Activated CD8-positive, alpha-beta memory T cell treated with anti-CD3 and anti-CD28 coated beads for 1 hour (primary cell): ENCODE measurements at places on chromosomes 3 and 15.

DNA sequence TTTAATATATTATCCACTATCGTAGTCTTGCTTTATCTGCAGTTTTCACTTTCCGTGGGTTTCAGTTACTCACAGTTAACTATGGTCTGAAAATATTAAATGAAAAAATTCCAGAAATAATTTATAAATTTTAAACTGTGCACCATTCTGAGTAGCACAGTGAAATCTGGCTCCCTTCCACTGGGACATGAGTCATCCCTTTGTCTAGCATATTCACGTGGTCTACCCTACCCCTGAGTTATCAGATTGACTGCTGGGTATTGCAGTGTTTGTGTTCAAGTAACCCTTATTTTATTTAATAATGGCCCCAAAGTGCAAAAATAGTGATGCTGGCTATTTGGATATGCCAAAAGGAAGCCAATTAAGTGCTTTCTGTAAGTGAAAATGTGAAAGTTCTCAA is 539.5 kb upstream of the AGTR1 start:
- no peak for DNase-seq

DNA sequence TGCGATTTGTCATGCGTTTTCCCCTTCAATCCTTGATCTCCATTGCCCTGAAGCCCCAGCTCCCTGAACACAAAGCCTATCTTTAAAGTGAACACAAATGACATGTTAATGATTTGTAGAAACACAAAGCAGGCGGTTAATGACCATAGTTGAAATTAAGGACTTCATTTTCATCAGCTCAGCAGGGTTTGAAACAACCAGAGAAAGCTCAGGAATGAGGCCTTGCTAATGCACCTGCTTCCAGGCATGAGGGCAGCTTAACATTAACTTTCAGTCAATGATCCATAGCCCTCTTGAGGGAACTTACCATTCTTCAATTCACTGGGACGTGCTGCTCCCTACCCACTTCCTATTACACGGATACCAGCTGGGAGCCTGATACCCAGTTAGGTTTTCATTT is 427.2 kb upstream of the CBLB start:
- no peak for DNase-seq

- no peak for DNase-seq
Observed at GRCh38 chr15:76866716-76867321, 38.3 kb downstream of the SCAPER start.

GRCh38 chr15:90742087-90742486 is 24.9 kb downstream of the BLM start:
- DNase-seq: no peak

DNA sequence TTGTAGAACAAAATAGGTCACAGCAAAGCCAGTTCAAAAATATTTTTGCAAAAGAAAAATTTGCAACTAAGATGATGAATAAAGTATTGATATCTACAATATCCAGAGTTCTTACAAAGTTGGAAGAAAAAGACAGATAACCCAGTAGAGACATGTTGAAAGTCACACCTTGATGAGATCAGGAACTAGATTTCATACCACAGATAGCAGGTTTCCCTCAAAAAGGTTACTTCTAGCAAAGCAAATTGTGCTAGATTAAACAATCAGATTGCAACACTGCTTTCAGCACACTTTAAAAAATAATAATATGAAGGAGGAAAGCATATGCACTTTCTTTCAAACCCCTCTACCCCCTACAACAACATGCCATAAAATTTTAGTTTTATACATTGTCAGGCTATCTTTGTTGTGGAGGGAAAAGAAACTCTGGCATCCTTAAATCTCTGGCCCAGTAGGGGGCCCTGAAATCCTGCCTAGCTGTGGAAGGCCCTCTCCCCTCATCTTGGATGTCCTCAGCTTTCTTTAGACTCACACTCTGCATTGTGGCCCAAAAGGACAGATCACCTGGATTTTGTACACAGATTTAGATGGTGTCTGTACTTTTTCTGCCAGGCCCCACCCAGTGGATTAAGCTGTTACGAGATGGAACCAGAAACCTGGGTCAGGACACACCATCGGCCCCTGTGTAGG is 50.9 kb downstream of the CCR3 start:
- no peak for DNase-seq

GRCh38 chr3:31709005-31709404 is 176.3 kb downstream of the STT3B start:
- no peak for DNase-seq

- no peak for DNase-seq
Observed at GRCh38 chr15:85403745-85404144, 23.3 kb downstream of the AKAP13 start.

DNA sequence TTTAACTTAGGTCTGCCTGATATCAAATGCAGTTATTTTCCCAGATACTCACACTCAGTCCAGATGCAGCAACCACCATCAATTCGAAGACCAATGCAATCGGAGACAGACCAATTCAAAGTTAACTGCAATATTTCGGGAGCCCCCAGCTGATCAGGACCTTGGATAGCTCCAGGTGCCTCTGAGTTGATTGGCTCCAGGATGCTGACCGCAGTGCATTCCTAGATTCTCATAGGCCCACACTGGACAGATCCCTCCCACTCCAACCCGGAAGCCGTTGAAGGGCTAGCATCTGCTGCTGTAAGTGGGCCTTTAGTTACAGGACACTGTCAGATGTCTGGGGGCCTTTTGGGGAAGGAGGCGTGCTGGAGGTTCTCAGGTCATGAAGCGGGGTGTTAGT is 89.5 kb upstream of the ATP2B2 start:
- DNase-seq: no peak

GRCh38 chr3:114005481-114005880 is 50.8 kb downstream of the CCDC191 start:
- DNase-seq: no peak

- DNase-seq: no peak
Observed at GRCh38 chr15:90082140-90082715, 20.0 kb downstream of the IDH2 start.

DNA sequence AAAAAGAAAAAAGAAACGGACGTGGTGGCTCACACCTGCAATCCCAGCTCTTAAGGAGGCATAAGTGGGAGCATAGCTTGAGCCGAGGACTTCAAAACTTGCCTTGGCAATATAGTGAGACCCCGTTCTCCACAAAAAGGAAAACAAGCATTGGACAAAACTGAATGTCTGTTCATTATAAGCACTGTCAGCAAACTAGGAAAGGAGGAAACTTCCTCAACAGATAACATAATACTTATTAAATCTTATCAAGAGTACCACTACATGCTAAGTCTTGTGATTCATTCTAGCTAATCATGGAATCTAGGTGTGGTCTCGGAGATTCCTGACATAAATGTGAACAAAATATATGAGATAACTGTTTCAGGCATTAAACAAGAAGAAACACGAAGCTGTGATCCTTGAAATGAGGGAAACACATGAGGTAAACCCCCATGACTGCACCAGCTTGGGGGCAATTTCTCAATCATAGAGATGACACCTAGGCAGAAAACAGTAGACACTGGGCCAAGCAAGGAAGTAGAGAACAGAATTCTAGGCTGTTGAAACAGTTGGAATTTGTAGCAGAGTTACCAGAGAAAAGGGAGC is 33.3 kb downstream of the TRPM7 start:
- DNase-seq: no peak

- no peak for DNase-seq
Observed at GRCh38 chr3:4398941-4399245, 68.2 kb downstream of the SUMF1 start.

- DNase-seq: no peak
Observed at GRCh38 chr3:25235466-25235865, 192.6 kb upstream of the RARB start.

- no peak for DNase-seq
Observed at GRCh38 chr3:23633261-23633960, 172.3 kb upstream of the UBE2E1 start.

GRCh38 chr15:76160426-76161152 is 100.8 kb downstream of the TMEM266 start:
- DNase-seq: no peak

GRCh38 chr3:148070041-148070440 is 627.7 kb upstream of the AGTR1 start:
- DNase-seq: no peak

DNA sequence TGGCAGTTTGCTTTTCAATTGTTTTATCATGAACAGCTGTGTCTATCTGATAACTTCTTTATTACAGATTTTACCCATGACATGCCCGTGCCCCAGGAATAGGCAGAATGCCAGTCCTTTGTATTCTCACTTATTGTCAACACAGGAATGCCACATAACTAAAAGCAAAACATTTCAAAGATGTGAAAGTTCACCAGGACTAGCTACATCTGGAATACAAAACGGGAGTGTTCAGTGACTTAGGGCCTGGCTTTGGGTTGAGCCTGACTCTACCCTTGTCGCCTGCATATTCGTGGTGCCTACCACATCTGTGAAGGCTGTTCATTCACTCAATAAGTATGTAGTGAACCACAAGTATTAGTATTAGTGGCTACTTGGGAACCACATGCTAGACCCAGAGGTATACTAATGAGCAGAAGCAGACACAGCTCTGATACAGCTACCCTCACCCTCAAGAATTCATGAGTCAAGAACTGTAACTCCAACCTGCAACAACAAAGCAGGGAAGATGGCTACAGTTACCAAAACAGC is 2.9 kb downstream of the TNFSF10 start:
- DNase-seq: no peak

DNA sequence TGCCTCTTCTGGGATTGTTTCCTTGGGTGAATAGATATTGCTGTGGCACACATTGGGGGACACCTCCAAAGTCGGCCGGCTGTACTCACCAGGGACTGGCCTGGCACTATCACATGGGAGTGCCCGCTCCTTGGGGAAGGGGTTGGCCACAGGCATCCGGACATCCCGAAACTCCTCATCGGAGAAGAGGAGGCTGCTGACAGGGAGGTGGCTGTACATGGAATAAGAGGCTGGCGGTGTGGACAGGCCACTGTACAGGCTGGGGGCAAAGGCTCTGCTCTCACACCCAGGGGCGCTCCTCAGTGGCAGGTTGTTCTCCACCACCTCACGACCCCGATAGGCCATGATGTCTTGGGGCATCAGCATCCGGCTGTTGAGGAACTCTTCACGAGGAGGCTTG is 15.7 kb downstream of the BCL6 start:
- DNase-seq: no peak

DNA sequence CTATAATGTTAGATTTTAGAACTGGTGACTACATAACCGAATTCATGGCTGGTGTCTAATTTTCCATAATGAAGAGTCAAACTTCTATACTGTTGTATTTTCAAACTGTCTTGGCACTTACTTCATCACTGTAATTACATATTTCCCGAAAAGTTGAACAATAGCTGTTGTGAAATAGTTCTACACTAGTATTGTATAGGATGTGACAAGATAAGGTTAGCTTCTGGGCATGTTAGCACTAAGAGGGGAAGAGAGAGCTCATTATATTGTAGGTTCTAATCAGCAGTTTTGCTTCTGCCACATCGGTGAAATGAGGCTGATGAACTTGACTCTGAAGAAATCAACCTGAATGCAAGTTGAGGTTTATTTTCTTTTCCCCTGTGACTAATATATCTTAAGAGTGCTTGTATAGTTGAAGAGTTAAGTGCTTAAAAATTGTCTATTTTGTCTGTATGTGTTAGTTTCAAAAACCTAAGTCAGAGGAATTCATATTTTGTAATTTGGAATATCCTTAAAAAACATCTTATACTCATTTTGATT is 8.9 kb downstream of the GYG1 start:
- no peak for DNase-seq

DNA sequence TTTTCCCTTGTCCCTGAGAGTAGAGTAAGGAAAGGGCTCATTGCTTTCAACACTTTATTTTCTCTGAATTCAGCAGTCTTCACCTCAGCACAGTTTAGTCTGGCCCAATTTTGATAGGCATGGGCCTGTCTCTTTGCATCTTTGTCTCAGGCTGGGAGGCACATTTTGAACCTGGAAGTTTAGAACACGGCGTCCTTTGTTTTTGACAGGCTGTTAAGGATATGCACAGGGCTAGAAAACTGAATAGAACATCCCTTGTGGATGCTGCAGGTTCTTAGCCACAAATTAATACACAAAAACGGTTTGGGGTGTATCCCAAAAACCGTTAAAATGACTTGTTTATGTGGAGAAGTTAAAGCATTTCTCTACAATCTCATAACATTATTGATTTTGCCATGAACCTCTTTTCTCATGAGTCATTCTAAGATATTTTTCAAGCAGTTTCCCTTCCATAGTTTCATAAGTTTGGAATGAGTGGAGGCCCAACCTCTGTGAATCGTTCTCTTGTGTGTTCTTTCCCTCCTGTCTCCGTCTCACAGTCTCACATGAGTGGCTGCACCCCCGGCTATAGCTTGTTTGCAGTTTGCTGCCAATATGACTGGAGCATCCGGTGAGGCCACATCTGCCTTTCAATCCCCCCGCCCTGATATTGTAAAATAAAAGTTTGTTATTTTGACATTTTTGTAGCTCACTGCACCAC is 192.9 kb upstream of the EIF1B start:
- no peak for DNase-seq

GRCh38 chr15:70347321-70348225 is 249.9 kb upstream of the TLE3 start:
- DNase-seq: no peak

DNA sequence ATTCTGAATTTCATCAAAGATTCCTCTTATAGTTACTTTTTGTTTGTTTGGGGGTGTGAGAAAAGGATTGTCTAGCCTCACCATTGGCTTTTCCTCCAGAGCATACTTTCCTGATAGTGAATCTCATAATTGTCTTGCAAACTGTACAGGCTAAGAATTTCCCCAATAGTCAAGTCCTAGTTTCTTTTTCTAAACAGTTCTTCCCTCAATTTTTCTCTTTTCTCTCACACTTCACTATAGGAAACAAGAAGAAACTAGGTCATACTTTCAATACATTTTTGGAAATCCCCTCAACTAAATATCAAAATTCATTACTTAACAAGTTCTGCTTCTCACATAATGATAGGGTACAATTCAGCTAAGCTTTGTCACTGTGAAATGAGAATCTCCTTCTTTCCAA is 241.9 kb downstream of the IL20RB start:
- DNase-seq: no peak
